ENCODE measurements at places on chromosomes 1 and 21.
A peak's percentile ranks its signal among the peaks of the same experiment; 100 is the strongest.

DNA sequence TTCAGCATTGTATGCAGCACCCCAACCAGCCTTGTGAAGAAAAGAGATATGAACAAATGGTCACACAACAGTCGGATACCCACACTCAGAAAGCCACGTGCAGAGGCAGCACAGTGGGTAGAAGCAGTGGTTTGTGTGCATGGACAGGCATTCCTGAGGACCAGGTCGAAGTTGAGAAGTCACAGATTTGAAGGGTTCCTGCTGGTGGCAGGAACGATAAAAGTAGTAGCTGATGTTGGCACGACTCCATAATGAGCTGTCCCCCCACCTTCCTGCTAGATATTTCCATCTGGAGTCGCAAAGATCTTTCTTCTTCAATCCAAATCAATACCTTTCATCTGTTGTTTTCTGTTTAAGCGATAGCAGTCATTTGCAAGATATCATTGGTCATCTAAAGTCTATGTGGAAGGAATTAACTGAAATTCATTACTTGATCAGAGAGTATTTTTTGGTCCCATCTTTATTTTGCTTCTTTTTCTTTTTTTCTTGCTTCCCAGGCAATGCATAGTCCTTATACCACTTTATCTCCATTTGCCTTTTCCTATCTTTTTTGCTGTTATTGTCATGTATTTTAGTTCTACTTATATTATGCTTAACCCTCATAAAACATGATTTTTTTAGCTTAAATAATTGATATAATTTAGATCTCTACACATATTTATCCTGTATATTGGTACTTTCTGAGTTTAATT, 176.4 kb downstream of the DHRS3 start:
- DNase-seq: no peak

DNA sequence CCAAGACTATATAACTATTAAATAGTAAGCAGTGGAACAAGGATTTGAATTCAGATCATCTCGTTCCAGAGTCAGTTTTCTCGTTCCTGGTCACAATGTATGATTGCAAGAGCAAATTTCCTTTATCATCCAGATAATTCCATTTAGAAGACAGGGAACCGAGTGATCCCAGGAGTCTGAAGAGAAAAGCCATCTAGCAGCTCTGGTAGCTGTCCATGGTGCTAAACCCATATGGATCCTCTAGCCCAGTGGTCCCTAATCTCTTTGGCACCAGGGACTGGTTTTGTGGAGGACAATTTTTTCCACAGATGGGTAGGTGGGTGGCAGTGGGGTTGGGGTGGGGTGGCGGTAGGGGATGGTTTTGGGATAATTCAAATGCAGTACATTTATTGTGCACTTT, 229.4 kb downstream of the PTPRU start:
- no peak for DNase-seq

DNA sequence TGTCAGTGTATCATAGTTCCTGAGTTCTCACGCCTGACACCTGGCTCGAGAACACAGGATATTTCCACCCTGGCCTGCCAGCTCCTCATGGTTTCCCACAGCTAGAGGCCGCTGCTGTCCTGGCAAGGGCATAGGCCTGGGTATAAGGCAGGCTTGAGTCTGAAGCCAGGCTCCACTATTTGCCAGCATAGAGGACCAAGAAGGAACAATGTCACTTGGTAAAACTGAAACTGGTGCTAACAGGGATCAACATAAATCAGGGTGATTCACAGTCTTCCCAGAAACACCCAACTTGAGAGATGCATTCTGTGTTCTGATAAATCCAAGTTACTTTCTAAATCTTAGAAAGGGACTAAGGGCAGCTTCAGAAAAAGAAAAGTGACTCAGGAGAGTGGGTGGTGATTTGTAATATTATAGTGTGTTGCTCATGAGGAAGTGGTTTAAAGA, 6.9 kb upstream of the S100A2 start:
- DNase-seq: no peak

- DNase-seq: no peak
These were observed 6.6 kb upstream of the TMEM52 start for GRCh38 chr1:1925437-1926345.

DNA sequence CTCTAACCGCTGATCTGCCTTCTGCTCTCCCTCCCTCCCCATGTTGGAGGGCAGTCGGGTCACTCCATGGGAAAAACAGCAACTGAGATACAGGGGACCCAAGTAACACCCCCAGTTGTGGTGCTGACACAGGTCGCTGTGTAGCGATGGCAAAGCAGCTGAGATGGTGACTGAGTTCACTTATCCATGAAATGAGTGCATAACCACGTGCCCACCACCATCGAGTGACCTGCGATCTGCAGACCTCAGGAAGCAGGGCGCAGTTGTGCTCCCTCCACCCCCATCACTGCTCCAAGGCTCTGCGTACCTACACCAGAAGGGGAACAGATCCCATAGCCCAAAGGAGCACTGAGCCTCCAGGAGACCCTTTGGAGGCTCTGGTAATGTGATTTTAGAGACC, 31.1 kb downstream of the KCNN3 start:
- no peak for DNase-seq

GRCh38 chr21:25179116-25179515, 428.2 kb downstream of the MRPL39 start:
- DNase-seq: no peak

- no peak for DNase-seq
These were observed 20.0 kb upstream of the PIGV start for GRCh38 chr1:26767714-26768113.

- no peak for DNase-seq
These were observed 428.3 kb downstream of the KIF26B start for GRCh38 chr1:245583081-245583480.

GRCh38 chr21:31909153-31910073, 36.6 kb downstream of the HUNK start:
- DNase-seq: no peak

GRCh38 chr1:24411963-24412362, 1.6 kb downstream of the STPG1 start:
- no peak for DNase-seq

DNA sequence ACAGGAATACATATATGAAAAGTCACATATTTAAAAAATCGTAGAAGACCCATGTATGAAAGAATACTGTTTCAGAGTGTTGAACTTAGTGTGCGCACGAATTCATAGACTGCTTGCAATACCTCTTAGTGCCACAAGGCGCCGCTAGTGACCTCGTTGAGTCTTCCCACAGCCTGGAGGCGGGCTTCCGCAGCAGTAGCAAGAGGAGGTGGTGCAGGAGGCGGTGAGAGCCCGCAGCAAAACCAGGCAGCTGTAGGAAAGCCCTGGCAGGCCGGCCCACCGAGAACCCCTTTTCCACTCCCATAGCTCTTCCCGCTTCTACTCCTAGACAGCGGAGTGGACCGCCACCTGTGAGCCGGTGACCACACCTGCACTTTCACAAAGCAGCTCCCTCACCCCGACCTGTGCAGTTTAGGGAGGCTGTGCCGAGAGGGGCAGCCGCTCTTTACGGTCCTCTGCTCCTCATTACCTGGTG, 23.5 kb downstream of the MTARC1 start:
- DNase-seq: peak; percentile 68

DNA sequence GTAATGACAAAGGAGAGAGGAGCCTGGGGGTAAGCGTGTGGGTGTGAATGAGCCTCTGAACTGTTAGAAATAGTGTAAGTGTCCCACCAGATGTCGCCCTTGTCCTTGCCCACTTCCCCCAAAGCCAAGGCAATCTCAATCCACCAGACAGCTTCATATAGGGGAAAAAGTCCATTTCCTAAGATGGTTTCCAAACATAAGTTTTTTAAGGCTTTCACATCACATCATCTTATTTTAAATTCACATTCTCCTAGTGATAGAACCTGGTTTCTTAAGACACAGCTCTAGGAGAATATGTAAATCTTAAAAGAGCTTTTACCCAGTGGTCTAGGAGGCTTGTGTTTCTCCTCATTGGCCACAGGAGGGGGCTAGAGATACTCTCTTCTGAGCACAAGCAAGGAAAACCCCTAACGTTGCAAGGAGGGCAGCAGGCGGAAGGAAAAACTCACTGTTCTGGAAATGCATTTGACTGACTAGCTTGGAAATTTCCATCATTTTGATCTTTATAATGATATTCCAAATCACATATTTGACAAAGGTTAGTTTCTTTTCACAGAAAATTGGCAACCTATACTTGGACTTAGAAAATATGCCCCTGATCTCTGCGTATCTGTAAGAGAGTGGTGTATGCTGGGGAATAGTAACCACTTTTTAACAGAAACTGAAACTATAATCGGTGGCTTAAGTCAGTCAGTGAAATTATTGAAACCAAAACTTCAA, 51.9 kb upstream of the LPAR3 start:
- DNase-seq: peak; percentile 59

- no peak for DNase-seq
These were observed 19.3 kb upstream of the ADARB1 start for GRCh38 chr21:45054927-45055612.

GRCh38 chr1:231180034-231180433, 18.2 kb downstream of the TRIM67 start:
- no peak for DNase-seq

DNA sequence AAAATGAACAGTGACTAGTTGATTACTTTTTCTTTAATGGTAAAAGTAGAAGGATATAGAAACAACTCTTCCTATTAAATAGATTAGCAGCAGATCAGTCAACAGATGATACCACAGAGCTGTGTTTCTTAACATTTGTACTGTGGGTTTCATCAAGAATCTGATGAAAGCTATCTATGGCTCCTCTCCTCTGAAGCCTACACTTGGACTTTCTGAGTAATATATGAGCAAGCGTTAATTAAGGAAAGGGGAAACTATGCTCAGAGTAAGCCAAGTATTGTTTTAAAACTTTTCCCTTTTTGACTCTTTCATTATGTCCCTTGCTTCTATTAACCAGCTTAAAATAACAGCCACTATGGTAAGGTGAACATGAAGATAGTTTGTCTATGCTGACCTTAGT, 10.8 kb downstream of the ARID4B start:
- no peak for DNase-seq

- DNase-seq: no peak
These were observed 4.9 kb downstream of the CROCC start for GRCh38 chr1:16926491-16927073.

DNA sequence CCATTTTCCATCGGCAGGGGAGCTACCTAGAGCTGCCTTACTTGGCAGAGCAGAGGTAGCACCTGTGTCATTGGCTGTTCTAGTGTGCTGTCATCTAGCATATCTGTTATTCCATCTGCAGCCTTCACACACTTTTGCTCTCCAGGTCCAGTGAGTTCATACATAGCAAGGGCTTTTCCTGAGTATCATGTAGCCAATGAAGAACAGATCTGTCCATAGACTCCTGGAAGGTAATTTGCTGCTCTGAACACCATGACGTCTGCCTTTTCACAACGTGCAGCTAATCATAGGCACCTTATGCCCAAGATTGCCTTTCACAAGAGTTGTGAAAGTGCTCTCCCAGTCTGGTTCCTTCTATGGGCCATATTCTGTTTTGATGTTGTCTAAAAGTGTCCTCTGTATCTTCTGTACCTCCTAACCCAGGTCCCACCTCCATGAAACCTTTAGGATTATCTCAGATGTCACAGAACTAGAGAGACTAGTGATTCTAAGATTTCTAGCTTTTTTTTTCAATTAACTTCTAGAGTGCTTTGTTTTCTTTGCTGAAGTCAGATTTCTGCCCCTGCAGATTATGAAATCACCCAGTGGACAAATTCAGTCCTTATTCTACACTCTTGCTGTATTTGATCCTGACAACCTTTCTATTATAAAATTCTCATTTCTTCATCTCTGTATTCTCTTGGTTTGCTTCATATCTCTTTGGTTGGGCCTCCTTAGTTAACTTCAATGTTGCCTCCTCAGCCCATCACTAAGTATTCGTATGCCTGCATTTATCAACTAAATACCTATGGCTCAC, 134.8 kb downstream of the PBX1 start:
- no peak for DNase-seq

DNA sequence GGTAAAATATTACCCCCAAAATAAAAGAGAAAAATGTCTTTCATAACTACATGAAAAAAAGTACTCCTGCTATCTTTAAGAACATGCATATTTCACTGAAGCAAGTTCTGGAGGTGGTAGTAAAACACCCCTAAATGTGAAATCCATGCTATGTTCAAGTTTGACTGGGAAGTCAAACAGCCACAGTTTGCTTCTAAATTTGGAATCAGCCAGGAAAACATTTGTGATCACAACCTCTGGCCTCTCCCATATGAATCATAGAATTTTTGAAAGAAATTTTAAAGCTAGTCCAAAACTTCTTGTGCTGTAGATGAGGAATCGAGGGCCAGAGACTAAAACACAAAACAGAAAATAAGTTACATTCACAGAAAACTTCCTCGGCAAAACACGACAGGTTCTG, 6.6 kb downstream of the SORT1 start:
- DNase-seq: no peak

GRCh38 chr1:231844986-231845502, 218.5 kb downstream of the DISC1 start:
- DNase-seq: no peak

DNA sequence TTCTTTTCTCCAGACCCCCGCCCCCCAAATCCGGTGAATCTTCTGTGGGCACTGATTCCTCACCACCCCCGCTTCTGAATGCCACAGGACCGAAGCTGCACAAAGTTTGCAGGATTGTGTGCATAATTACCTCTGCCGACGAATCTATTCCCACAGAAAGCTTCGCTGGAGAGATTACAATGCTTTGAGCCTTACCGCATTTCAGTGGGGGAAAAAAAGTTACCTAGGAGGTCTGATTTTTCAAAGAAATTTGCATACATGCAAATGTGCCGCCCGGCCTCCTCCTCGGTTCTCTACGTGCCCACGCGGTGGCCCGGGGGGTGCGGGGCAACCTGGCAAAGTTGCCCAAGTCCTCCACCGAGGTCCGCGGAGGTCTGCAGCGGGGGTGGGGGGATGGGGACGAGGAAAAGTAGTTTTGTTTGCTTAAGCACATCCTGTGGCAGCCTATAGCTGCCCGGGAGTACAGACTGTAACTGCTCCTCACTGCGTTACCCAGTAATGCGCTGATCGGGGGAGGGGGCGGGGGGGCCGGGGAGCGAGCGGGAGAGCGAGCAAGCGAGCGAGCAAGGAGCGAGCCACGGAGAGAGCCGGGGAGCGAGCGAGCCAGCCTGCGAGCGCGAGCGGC, 563 bp upstream of the NFIA start:
- peak; percentile 54 for DNase-seq

DNA sequence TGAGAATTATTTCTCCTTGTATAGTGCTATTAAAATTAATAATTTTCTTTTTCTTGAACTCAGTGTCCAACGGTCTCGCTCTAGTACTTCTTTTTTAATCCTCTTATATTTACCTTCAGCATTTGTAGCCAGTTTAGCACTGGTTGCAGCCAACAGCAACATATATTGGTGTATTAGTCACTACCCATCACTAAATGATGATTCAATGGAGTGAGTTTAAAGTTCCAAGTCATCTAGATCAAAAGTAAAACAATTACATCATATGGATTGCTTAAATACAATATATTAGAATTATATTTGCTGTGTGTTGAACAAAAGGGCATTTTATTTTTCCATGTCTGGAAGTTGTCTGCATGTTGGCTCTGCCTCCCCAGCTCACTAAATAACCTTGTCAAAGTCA, 591.8 kb downstream of the ADGRL2 start:
- DNase-seq: no peak

DNA sequence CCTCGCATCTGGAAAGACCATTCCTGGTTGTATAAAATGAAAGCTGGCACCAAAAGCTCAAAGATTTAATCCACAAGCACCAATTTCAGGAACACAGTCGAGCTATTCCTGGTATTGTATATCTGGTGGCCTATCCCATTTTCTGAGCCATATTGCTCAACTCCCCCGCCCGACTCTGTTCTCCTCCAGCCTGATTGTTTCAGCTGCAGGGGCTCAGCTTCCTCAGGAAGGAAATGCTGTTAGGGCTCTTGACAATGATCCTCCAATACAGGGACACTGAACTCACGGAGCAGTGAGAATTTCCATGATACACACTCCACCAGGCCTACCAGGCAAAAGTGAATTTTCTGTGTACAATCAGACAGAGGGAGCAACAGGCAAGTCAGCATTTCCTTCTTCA, 16.9 kb upstream of the TDRD10 start:
- DNase-seq: no peak

All from activated CD4-positive, CD25-positive, alpha-beta regulatory T cell treated with anti-CD3 and anti-CD28 coated beads, Interleukin-2, amount 50 U/mL, for 72 hours (primary cell).